Natural killer cell treated with Interleukin-12 subunit alpha and Interleukin-12 subunit beta and Interleukin-15 and Interleukin-18, amount 100 ng/mL, for 72 hours (primary cell): ENCODE measurements at places on chromosomes 12 and 14. TPM values are rescaled to one million over a fixed set of nuclear protein-coding genes. Genes with fewer than 3 reads are reported as not detected.
A peak's percentile ranks its signal among the peaks of the same experiment; 100 is the strongest.

- H3K27ac ChIP-seq, result peak overlapping the region; percentile 90
- H3K36me3 ChIP-seq, result no peaks in the 10 kb centered on the region
- DNase-seq, result no peak
- no peaks in the 10 kb centered on the region for H3K27me3 ChIP-seq
Measured at GRCh38 chr12:89884416-89884898, 175.8 kb upstream of the ATP2B1 start.

GRCh38 chr14:33017016-33017415 lies 78.3 kb downstream of the NPAS3 start:
- H3K4me1 ChIP-seq, result no peaks in the 10 kb centered on the region
- H3K27me3 ChIP-seq, result no peaks in the 10 kb centered on the region
- H3K4me3 ChIP-seq, result no peak overlapping the region

DNA sequence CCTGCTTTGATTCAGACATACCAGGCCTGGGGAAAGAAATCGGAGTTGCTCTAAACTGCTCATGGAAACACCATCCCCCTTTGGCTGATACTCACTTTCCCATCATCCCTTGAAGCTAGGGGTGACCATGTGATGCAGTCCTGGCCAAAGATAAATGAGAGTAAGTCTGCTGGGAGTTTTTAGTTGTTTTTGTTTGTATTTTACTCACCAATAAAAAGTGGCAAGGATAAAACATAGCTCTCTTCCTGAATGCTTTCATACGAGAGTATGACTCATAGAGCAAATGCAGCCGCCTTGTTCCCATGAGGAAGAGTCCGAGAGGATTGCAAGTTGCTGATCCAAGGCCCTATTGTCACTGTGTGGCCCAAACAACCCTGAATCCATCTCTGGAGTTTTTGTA lies 126.4 kb upstream of the TMEM132C start:
- no peak for DNase-seq
- H3K36me3 ChIP-seq, result no peaks in the 10 kb centered on the region
- no peak overlapping the region for H3K4me3 ChIP-seq
- H3K27ac ChIP-seq, result no peak overlapping the region
- peaks cover 2% of the 10 kb centered on the region for H3K27me3 ChIP-seq
- H3K4me1 ChIP-seq, result no peaks in the 10 kb centered on the region

GRCh38 chr12:101854747-101855146 lies 22.6 kb upstream of the DRAM1 start:
- no peak overlapping the region for H3K4me3 ChIP-seq
- H3K4me1 ChIP-seq, result peaks cover 37% of the 10 kb centered on the region
- H3K27me3 ChIP-seq, result no peaks in the 10 kb centered on the region
- peak overlapping the region; percentile 85 for H3K27ac ChIP-seq
- no peak for DNase-seq

- H3K4me3 ChIP-seq, result no peak overlapping the region
- DNase-seq, result no peak
- no peak overlapping the region for H3K27ac ChIP-seq
- H3K27me3 ChIP-seq, result no peaks in the 10 kb centered on the region
- no peaks in the 10 kb centered on the region for H3K36me3 ChIP-seq
Measured at GRCh38 chr14:55281316-55281839, 10.2 kb downstream of the FBXO34 start.

GRCh38 chr12:57009949-57010626 lies 3.7 kb upstream of the ZBTB39 start:
- H3K27ac ChIP-seq, result no peak overlapping the region
- DNase-seq, result no peak
- H3K4me3 ChIP-seq, result no peak overlapping the region
- H3K27me3 ChIP-seq, result peaks cover 27% of the 10 kb centered on the region

- no peaks in the 10 kb centered on the region for H3K36me3 ChIP-seq
- H3K4me3 ChIP-seq, result peak overlapping the region; percentile 73
- DNase-seq, result no peak
- H3K27ac ChIP-seq, result peak overlapping the region; percentile 90
- H3K27me3 ChIP-seq, result no peaks in the 10 kb centered on the region
Measured at GRCh38 chr14:35332517-35333263, 40.5 kb downstream of the PSMA6 start.

DNA sequence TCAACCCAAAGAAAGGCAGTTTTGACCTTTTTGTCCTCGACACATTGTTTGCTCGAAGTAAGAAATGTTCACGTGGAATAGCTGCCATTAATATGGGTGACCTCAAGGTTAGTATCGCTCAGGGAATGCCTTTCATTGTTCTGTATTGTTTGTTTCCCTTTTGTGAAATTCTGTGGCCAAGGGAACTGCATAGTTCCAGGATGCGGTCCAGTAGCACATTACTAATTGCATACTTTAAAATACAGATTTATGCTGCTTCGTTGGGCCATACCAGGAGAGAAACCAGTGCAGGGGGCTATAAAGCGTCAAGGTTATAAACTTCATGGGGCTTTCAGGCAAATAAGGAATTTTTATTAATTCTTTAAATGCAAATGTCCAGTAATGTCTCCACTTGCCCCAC lies 73.3 kb upstream of the USP44 start:
- H3K27me3 ChIP-seq, result no peaks in the 10 kb centered on the region
- H3K27ac ChIP-seq, result no peak overlapping the region
- no peak overlapping the region for H3K4me3 ChIP-seq
- no peaks in the 10 kb centered on the region for H3K36me3 ChIP-seq
- DNase-seq, result no peak

DNA sequence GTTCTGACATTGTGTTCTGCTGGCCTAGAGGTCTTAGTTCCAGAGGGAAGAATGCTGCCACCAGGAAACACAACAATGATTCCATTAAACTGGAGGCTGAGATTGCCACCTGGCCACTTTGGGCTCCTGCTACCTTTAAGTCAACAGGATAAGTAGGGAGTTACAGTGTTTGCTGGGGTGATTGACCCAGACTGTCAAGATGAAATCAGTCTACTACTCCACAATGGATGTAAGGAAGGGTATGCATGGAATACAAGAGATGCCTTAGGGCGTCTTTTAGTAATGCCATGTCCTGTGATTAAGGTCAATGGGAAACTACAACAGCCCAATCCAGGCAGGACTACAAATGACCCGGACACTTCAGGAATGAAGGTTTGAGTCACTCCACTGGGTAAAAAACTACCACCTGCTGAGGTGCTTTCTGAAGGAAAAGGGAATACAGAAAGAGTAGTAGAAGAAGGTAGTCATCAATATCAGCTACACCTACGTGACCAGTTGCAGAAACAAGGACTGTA lies 852.6 kb downstream of the LRFN5 start:
- H3K27me3 ChIP-seq, result no peaks in the 10 kb centered on the region
- H3K27ac ChIP-seq, result no peak overlapping the region
- H3K4me3 ChIP-seq, result no peak overlapping the region
- H3K36me3 ChIP-seq, result no peaks in the 10 kb centered on the region
- DNase-seq, result no peak

DNA sequence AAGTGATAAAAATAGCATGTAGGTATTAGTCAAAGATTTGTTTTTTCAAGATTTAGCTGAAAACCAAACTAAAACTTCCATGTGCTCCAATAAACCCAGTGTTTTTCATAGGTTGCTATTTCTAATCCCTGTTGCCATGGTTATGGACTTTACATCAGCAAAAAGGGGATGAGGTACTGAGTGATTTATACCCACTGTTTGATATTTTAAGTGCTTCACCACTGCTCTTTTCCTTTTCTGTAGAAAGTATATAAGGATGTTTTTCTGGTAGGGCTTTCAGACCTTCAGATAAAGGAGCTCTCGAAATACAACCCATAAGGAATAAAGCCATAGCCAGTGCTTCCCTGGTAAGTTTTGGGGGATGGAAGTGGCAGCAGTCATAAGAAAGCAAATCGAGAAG lies at the start of gene OTOGL:
Gene OTOGL (plus strand): TSS at position 279 of the 400 bp plus-strand sequence. CDS start 109,895 bp downstream, outside the sequence.
- peaks cover 4% of the 10 kb centered on the region for H3K36me3 ChIP-seq
- no peak within 1 kb of the TSS for H3K27ac ChIP-seq

DNA sequence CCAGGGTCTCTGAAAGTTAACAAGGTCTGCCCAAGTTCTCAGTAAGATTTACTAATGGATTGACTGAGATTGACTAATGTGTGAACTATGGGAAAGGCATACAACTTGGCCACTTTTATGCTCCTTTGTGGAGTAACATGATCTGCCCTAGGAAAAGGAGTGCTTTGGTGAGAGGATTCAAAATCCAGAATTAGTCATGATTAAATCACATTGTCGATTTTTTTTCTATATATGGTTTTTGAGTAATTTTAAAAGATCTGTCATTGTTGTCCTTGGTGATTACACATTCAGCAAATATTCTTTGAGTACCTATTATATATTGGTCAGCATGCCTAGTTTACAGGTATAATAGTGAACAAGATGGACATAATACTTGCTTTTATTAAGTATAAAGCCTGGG lies 147.7 kb upstream of the SYT10 start:
- H3K4me1 ChIP-seq, result no peaks in the 10 kb centered on the region
- H3K4me3 ChIP-seq, result no peak overlapping the region
- H3K27ac ChIP-seq, result no peak overlapping the region
- H3K27me3 ChIP-seq, result no peaks in the 10 kb centered on the region
- DNase-seq, result no peak

GRCh38 chr12:43282106-43282505 lies 269.9 kb downstream of the ADAMTS20 start:
- H3K4me3 ChIP-seq, result no peak overlapping the region
- H3K27me3 ChIP-seq, result no peaks in the 10 kb centered on the region
- DNase-seq, result no peak
- no peaks in the 10 kb centered on the region for H3K4me1 ChIP-seq

- H3K27me3 ChIP-seq, result no peaks in the 10 kb centered on the region
- H3K27ac ChIP-seq, result peak overlapping the region; percentile 97
- peak overlapping the region; percentile 84 for H3K4me3 ChIP-seq
Measured at GRCh38 chr12:112010415-112011344, 2.3 kb downstream of the TMEM116 start.

DNA sequence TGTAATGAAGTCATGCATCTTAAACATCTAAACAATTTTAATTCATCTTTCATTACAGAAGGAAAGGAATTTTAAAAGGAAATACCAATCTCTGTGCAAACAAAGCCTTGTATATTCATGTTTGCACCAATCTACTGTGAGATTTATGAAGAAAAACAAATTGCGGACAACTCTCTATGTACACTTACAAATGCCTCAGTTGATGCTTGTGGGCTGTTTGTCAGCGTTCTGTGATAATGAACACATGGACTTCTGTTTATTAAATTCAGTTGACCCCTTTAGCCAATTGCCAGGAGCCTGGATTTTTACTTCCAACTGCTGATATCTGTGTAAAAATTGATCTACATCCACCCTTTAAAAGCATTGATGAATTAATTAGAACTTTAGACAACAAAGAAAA lies 5.4 kb downstream of the GPR65 start:
- H3K36me3 ChIP-seq, result peaks cover 63% of the 10 kb centered on the region
- H3K4me1 ChIP-seq, result peaks cover 58% of the 10 kb centered on the region
- no peaks in the 10 kb centered on the region for H3K27me3 ChIP-seq
- no peak for DNase-seq

DNA sequence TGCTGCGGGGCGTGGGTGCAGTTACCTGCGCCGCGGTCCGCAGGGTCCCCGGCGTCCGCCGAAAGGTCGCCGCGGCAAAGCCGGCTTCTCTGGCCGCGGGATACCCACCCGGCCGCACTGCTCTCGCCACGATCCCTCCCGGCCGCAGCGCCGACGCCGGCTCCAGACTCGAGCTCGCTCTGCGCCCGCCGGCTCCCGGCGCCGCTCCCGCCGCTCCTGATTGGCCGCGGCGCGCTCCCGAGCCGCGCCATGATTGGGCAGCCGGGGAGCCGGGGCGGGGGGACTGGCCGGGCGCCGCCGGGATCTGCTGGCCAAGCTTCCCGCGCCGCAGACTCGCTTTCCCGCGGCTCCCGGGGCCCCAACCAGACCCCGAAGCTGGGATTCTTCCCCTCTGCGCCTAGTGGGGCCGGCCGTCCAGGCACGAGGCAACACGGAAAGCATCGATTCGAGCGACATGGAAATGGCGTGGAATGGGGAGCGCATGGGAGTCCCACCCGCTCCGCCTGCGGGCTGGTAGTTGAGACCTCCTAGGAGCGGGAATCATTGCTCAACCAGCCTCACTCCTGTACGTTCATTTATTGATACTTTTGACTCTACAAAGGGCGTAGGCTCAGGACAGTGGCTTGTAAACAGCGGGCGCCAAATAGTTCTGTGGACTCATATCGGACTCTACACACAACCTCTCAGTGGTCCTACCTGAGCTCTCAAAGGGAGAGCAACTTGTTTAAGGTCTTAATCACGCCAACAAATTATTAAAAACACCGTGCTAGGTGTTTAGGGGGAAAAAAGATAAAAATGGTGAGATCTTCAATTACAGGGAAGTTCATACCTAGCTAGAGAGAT lies 36.4 kb upstream of the STON2 start:
- no peaks in the 10 kb centered on the region for H3K36me3 ChIP-seq
- H3K27me3 ChIP-seq, result peaks cover 56% of the 10 kb centered on the region
- no peak overlapping the region for H3K27ac ChIP-seq
- peaks cover 10% of the 10 kb centered on the region for H3K4me1 ChIP-seq
- DNase-seq, result peak; percentile 62
- peak overlapping the region; percentile 70 for H3K4me3 ChIP-seq

GRCh38 chr14:20143911-20144310 lies 5.3 kb downstream of the OR4N5 start:
- H3K27me3 ChIP-seq, result peaks cover 5% of the 10 kb centered on the region
- H3K36me3 ChIP-seq, result no peaks in the 10 kb centered on the region
- H3K4me1 ChIP-seq, result no peaks in the 10 kb centered on the region
- DNase-seq, result no peak
- no peak overlapping the region for H3K4me3 ChIP-seq

DNA sequence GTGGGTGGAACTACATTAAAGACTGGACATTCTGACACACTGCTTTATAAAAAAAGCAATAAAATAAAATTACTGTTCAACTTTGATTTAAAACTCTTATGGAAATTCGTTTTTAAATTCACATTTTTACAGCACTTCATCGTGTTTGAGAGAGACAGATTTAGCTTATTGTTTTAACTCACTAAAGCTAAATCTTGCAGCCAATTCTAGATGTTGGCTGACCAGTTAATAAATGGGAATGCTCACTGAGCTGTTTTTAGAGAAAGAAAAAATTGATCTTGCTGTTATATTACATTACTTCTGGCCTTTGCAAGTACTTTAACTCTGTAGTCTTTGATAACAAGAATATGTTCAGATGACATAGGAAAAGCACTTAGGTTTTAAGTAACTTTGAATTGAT lies 157.1 kb downstream of the PLCZ1 start:
- no peak for DNase-seq
- H3K27me3 ChIP-seq, result no peaks in the 10 kb centered on the region
- H3K27ac ChIP-seq, result no peak overlapping the region
- peaks cover 8% of the 10 kb centered on the region for H3K36me3 ChIP-seq

DNA sequence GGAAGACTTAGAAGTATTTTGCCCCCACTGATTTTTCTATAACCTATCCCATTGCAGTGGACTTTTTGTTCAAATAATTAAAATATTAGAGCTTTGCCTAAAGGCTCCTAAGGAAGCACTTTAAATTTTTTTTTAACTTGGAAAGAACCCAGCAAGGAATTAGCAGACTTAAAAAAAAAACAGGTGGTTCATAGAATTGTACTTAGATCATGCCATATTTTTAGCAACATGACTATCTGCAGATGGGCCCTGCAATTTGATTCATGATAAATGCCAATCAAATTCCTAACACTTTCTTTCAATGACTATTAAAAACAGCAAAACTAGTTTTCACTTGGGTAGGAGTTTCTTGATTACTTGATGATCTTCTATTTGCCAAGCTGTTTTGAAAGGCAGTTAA lies 11.5 kb downstream of the ADAMTS20 start:
- H3K27me3 ChIP-seq, result no peaks in the 10 kb centered on the region
- no peak overlapping the region for H3K27ac ChIP-seq
- no peaks in the 10 kb centered on the region for H3K4me1 ChIP-seq
- H3K4me3 ChIP-seq, result no peak overlapping the region
- no peak for DNase-seq

The CS gene
- 206 TPM for total RNA-seq

The ZNF26 gene
- total RNA-seq, result 27.3 TPM

The TAS2R31 gene
- total RNA-seq, result 4.8 TPM

The GPD1 gene
- 0.36 TPM for total RNA-seq

The KRT74 gene
- total RNA-seq, result not detected

The CLEC1A gene
- total RNA-seq, result not detected

The ACVRL1 gene
- total RNA-seq, result not detected

The CCDC38 gene
- 0.33 TPM for total RNA-seq

The TSHR gene
- not detected for total RNA-seq

The NELL2 gene
- total RNA-seq, result 2.6 TPM

The TTC7B gene
- total RNA-seq, result 8.9 TPM
